AG04449 (cell line): ENCODE measurements at places on chromosomes 6 and 20.
A peak's percentile ranks its signal among the peaks of the same experiment; 100 is the strongest.

DNA sequence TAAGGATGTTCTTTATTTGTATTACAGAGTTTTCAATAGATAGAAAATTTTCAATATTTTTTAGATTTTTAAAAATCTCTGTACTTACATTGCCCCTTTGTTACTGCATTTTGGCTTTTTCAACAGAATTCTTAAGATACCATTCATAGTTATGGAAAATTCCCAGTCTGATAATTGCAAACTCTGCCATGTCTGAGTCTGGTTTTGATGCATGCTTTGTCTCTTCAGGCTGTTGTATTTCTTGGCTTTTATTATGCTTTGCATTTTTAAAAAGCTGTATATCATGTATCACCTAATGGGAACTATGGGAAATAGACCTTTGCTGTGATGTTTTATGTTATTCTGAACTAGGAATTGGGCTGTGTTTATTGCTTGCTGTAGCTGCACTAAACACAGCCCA lies 898.9 kb upstream of the ADGRB3 start:
- DNase-seq: no peak

GRCh38 chr6:21887231-21888185 lies 294.0 kb downstream of the SOX4 start:
- DNase-seq: no peak

GRCh38 chr6:143844006-143844405 lies 868 bp downstream of the LTV1 start:
- DNase-seq: no peak

DNA sequence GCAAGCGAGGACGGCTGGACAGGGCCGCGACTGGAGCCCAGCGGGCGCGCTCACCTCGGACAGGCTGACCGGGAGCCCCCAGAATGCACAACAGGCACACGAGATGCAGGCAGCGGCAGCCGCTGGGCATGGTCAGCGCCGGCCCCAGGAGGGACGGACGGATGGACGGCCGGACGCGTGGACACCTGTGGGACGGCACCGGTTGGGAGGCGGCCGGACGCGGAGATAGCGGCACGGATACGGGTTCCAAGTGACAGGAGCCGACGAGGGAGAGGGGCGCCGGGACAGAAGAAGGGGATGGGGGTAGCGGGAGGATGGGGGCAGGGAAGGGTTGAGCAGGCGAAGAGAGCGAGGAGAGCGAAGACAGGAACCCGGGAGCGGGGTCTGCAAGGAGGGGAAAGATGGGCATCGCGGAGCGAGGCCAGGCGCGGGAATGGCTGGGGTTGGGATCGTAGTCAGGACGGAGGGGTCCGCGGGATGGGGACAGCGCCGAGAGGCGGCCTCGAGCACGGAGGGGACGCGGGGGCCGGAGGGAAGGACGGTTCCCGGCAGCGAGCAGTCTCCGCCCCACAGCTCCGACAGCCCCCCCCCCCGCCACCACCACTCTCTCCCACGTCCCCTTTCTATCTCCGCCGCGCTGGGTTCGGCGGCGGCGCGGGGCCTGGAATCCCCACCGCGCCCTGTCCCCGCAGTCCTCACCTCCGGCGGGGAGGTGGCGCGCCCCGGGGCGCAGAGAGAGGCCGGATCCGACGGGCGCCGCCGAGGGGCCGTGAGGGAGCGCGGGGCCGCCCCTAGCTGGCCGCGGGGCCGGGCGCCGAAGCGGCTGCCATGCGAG lies 435 bp downstream of the DLK2 start:
- no peak for DNase-seq

DNA sequence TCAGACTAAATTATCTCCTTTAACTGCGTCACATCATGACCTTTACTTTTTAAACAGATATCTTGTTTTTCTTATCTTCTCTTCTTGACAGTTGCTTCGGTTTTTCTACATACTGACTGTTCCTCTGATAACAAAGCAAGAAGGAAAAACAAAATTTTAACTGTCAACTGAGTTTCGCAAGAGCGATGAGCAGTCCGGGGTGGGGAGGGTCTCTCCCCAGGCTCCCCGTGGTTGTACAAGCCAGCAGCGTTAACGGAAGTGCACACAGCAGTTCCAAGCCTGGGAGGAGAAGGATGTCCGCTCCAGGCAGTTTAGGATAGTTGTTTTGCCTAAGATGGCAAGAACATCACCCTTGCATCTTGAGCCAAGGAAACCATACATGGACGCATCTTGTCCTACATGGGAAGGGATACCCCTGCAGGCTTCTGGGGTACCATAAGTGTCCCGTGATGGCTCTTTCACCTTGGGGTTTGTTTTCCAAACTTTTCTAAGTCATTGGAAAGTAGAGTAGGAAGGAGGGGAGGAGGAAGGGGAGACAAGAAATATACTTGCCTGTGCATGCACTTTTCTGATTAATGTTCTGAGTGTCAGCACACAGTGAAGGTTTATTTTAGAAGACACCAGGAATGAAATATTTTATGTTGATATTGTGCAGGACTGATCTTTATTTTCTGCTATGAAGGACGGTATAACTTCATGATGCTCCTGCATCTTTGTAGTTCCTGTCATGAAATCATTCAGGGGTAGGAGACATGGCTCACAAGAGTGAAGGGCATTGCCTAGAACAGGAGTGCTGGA lies 20.8 kb downstream of the SLC24A3 start:
- no peak for DNase-seq

GRCh38 chr6:135162678-135163439 lies 18.2 kb upstream of the MYB start:
- DNase-seq: no peak

- no peak for DNase-seq
Measured at GRCh38 chr6:4971851-4972250, 32.0 kb downstream of the RPP40 start.

GRCh38 chr6:21529431-21529830 lies 64.1 kb upstream of the SOX4 start:
- no peak for DNase-seq

GRCh38 chr6:3376064-3376463 lies 80.8 kb downstream of the SLC22A23 start:
- DNase-seq: no peak

DNA sequence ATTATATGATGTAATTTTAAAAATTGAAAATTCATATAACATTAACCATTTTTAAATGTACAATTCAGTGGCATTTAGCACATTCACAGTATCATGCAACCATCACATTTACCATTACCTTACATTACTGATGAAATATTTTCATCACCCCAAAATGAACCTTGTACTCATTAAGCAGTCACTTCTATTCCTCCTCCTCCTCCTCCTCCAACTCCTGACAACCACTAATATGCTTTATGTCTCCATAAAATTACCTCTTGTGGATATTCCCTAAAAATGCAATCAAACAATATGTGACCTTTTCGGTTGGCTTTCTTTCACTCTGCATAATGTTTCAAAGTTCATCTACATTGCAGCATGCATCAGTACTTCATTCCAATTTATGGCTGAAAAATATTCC lies 45.2 kb downstream of the ZHX3 start:
- DNase-seq: no peak

GRCh38 chr6:36688739-36689075 lies 8.9 kb upstream of the RAB44 start:
- no peak for DNase-seq

DNA sequence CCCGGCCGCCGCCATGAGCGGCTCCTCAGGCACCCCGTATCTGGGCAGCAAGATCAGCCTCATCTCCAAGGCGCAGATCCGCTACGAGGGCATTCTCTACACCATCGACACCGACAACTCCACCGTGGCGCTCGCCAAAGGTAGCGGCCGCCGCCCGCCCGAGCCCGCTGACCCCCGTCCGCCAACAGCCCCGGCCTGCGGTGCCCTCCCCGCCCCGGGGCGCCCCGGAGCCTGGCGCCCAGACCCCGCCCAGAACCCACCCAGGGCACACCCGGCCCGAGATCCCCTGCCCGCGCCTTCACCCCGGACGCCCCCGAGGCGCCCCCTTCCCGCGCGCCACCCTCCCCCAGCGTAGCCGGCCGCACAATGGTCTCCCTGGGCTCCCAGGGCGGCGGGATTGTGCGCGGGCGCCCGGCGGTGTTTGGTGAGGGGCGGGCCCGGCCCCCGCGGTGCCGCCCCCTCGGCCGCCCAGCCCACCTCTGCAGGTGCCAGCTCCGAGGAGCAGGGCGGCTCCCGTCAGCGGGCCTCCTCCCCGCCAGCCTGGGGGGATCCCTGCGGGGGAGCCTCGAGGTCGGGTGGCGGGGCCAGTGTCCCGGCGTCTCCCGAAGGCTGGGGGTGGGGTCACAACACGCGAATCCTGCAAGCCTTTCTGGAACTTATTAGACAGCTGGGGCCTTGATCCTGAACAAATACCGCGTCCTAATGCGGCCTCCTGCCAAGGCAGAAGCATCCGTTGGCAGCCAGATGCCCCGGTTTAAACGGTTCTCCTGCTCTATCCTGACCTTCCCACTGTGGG lies 577 bp downstream of the LSM14B start:
- no peak for DNase-seq

DNA sequence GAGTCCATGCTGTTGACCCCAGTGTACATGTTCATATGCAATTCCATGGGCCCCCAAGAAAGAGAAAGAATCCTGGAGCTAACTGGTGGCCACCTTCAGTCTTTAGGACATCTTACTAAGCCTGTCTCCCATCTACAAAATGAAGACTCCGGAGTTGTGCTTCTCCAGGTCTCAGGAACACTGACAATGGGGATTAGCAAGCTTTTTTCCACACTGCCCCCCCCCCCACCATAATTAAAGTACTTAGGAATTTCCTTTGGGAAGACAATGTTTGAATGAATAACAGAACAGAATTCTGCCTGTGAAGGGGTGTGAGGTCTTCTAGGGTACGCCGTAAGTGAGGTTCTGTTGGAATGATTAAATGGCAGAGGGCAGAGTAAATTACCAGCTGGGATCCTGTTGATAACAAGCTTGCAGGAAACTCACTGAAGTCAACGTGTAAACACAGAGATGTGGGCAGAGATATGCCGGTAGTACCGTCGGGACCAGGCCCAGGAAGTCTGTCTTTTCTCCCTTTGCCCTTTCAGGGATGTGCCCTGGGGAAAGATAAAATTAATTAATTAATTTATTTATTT lies 63.1 kb downstream of the ANKRD6 start:
- DNase-seq: no peak

DNA sequence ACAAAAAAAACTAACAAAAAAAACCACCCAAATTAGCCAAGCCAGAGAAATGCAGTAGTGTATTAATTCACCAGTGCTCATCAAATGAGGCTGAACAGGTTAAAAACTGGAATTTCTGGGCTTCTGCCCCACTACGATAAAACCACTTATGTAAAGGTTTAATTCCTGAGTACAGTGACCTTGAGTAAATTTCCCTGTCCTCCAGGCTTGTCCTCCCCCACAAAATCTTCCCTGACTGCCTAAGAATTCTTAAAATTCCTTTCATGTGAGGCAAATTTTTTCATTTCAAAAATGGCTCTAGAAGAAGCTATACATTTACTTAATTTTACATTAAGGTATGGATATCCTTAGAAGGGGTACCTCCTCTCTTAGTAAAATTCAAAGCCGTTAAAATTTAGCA lies 80.1 kb upstream of the ID4 start:
- no peak for DNase-seq

- no peak for DNase-seq
Measured at GRCh38 chr6:15389765-15390723, 144.2 kb downstream of the JARID2 start.

GRCh38 chr6:138970856-138971425 lies 17.1 kb downstream of the REPS1 start:
- DNase-seq: peak; percentile 71

DNA sequence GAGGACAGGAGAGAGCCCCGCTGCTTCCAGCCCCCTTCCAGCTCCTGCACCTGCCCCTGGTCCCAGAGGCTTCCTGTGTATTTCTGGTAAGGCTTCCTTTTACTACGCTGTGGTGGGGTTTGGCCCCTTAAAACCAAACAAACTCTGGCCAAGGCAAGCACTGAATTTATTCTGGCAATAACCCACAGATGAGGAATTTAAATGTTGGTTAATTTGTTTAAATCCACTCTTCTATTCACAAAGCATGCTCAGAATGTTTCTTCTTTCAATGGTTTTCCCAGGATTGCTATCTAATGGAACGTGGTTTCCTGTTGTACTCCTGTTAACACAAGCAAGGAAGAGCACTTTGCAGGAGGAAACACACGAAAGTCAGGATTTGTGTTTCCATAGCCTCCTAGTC lies 236.5 kb upstream of the FOXQ1 start:
- DNase-seq: no peak

DNA sequence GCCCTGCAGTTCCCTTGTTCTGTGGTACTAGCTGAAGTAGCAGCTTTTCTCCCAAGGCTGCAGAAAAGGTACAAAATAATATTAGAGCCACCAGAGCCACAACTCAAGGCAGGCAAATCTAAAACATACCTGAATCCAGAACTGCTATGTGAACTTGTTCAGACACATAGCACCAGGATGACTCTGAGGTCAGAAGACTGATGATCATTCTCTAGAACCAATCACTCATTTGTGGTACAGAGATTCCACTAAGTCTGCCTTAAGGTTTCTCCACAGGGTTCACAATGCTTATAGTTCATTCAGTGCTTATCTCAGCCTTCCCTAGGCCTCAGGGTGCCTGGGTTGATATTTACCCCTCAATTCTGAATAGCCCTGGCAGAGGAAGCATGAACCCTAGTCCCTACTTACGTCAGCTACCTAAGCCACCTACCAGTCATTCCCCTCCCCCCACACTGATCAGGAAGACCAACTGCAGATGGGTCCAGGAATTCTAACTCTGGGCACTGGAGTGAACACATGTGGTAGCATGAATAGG lies 140.9 kb upstream of the MOCS1 start:
- DNase-seq: no peak

DNA sequence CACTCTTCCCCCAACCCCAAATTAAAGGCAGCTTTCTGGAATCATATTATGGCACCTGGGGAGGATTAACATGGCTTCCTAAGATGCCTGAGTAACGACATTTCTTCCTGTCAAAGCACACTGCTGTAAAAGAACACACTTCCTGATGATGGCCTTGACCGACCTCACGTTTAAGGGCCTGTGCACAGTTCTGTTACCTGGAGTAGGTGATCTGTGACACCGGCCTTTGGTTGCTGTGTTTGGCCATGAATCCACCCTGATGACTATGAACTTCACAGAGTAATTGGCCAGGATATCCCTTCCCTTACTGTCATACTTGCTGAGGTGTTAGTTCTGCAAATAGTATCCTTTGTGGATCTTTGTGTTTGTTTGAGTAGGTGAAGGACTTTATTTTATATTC lies 45.8 kb downstream of the PLCB4 start:
- no peak for DNase-seq

GRCh38 chr6:29633534-29633905 lies 537 bp upstream of the GABBR1 start:
- DNase-seq: no peak

- DNase-seq: peak; percentile 17
Measured at GRCh38 chr6:30357678-30358540, 13.0 kb downstream of the RPP21 start.

DNA sequence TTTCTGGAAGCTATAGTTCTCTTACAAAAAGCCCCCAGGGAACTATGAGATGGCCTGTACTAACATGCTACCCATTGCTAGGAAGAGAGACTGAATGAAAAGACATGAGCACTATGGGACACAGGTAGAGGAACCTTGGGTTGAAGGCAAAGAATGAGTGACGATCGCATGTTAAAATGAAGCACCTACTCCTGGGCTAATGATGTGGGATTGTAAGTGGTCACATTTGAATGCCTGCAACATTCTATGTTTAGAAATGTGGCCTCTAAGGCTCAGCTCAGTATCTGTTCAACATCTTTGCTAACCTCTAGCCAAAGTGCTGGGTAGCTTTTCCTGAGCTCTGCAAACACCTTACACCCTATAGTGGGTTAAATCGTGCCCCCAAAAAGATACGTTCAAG lies 5.2 kb upstream of the ZC3H12D start:
- DNase-seq: no peak
